ENCODE measurements at places on chromosomes 5 and 9.

GRCh38 chr9:137354153-137354844 is 52.2 kb upstream of the NRARP start:
- no peak for DNase-seq

DNA sequence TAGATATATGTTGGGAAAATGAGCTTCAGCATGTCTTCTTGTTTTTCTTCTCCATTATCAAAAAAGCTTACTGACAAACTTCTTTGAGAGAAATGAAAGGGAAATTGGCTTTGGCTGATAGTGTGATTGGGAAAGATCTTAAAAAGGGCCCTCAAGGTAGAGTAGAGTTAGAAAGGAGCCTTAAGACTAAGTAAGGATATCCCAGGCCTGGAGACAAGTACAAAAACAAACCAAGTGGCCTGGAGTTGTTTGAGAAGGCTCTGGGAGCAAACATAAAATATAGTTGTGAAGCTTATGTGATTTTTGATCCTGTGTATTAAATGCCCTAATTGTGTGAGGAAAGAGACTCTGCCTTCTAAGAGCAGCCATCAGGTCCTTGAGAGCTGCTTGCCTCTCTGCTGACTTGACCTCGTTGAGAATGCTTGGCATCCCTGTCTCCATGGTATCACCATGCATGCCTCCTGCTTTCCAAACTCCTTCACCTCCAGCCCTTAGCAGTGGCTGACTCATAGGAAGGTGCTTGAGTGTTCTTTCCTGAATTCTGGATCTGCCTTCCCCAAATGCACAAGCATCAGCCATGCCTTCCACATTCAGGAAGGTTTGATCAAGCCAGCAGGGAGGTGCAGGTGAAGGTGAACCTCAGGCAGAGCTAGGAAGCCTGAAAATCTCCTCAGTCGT is 78.9 kb downstream of the SMARCA2 start:
- no peak for DNase-seq

GRCh38 chr5:124873188-124873587 is 126.7 kb upstream of the ZNF608 start:
- DNase-seq, result no peak

GRCh38 chr5:119318256-119318894 is 37.4 kb upstream of the TNFAIP8 start:
- DNase-seq, result no peak

GRCh38 chr5:10634562-10634961 is 70.7 kb downstream of the ANKRD33B start:
- DNase-seq, result no peak

- DNase-seq, result no peak
Measured at GRCh38 chr9:114223564-114224246, 68.4 kb downstream of the COL27A1 start.

DNA sequence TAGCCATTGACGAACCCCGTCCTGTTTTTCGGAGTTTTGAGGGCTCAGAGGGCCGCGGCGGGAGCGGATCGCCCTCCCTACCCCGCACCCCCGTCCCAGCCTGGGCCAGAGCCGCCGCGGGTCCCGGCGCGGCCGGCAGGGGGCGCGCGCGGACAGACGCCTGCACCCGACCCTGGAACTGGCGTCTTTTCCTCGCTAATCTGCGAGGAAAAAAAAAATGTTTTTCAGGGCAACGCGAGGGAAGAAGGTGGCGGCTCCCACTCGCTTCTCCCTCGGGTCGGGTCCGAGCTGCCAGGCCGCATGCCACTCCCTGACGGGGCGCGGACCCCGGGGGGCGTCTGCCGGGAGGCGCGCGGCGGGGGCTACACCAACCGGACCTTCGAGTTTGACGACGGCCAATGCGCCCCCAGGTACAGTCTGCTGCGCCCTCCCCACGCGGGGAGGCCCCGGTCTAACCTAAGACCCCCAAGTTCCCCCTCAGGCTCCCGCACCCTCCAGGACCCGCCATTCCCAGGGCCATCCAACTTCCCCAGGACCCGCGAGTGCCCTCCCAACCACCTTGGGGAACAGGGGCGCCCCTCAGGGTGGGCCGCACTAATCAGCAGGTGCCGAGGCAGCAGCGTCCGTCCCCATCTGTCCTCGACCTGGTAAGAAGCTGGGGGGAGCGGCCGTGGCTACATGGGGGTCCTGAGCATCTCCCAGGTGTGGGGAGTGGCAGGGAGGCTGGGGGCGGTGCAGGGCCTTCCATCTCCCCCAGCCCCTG is at the start of gene KCNT1:
TSS of gene KCNT1 (plus strand) at position 227 of the 763 bp plus-strand sequence. CDS start at position 301, 74 bp downstream.
- peak; percentile 37 for DNase-seq

GRCh38 chr9:111178331-111179055 is 140.2 kb upstream of the LPAR1 start:
- no peak for DNase-seq

DNA sequence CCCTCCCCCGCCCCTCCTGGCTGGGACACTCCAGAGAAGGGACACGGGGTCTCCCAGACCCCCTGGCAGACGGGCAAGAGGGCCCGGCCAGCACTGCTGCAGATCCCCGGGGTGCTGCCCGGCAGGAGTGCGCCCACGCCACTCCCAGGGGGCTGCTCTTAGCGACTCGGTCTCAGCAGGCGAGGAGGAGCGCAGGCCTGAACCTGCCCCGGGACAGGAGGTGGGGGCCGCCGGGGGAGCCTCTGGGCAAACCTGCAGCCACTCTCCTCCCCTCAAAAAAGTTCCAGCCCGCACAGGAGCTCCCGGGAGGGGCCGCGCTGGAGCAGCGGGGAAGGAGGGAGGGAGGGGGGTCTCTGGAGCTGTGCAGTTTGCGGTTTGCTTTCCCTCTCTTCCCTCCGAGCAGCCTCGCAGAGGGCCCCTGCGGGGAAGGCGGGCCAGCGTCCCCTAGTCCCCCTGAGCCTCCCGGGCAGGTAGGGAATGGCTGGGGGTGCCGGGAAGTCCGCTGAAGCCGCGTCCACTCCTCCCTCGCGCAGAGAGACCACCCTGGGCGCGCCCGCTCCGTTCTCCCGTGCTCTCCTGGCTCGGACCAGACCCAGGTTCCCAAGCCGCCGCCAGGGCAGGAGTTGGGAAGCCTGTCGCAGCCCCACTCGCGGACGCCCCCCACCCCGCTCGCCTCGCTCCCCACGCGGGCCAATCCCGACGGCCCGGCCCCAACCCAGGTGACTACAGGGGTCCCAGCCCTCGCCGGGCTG is 44.2 kb downstream of the NACC2 start:
- DNase-seq, result no peak
